Stimulated activated CD8-positive, alpha-beta memory T cell treated with anti-CD3 and anti-CD28 coated beads, Interleukin-15, amount 100 ng/mL, for 1 hour (primary cell): ENCODE measurements at places on chromosomes 6 and 20.

GRCh38 chr6:141956868-141957267 lies 175.9 kb upstream of the GJE1 start:
- DNase-seq = no peak

GRCh38 chr6:119255492-119255891 lies 94.1 kb downstream of the MAN1A1 start:
- no peak for DNase-seq

DNA sequence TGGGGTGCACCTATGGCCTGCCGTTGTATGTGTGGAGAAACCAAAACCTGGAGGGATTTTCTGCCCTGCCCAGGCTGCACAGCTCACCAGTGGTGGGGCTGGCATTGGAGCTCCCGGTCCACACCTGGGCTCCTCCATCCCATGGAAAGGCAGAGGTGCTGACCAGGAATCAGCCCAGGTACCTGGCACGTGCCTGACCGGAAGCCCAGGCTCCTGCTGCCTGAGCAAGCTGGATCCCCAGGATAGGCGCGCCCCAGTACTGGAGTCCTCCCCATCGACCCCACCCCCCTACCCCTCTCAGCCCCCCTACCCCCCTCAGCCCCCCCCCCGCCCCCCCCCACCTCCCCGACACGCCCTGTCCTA lies 39.9 kb upstream of the HMGA1 start:
- no peak for DNase-seq

- DNase-seq = no peak
Observed at GRCh38 chr20:48804300-48804980, 23.4 kb downstream of the PREX1 start.

DNA sequence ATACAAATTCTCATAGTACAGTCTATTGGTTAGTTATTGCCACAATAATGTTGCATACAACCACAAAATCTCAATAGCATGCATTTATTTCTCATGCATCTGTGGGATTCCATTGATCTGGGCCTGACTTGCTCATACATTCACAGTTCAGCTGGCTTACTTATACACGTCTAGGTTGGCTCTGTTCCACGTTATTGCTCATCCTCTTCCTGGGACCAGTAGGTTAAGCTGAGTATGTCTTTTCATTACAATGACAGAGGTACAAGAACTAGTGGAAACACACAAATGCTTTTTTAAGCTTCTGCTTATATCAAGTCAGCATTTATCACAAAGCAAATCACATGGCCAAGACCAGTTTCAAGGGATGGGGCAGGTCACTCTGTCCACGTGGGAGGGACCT lies 485.3 kb upstream of the BTBD3 start:
- no peak for DNase-seq
